ENCODE measurements at places on chromosomes 13 and 19.

DNA sequence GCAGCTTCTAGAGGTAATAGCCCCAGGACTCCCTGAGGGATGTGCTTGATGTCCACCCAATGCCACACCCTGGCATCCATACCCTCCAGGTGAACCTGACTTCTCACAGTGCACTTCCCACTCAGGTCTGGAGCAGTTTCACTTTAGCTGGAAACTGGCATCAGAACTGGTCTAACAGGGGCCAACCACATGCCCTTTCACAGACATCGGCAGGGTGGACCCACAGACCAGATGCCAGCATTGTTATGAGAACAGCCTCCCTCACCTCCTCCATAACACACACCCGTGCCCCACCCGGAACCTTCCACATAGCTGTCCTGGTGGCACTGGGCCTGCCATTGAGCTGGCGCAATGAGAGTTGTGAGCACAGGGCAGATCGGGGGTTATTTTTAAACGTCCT is 77.4 kb upstream of the GPR12 start:
- no peak for DNase-seq

DNA sequence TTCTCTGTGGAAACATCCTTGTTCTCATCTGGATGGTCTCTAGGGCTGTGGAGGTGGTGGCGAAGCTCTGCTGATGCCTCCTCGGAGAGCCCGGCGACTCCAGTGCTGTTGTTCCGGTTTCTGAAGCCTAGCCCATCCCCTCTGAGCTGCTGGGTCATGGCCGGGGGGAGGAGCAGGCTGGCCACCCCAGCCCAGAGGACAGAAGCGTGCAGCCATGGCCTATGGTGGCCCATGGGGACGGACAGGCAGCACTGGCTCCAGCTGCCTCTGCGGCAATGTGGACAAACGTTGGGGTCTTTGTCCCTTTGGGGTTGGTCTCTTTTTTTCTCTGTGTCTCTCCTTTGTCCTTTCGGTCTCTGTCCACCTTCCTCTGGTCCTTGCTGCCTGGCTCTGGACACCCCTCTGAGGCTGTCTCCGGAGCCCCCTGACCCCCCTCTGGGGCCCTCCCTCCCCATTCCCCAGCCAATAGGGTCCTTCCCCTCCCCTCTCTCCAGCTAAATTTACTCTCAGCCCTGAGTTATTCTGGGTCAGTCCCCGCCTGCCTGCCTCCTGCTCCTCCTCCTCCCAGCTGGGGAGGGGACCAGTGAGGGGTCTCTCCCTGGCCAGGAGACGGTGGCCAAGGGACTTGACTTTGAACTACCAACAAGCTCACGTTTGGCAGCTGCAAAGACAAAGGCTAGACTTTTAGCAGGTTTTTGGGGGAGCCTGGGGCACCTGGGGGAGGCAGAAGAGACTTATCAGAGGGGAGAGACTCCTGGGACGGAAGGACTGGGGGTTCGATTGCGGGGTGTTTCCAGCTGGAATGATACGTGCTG is at the start of gene HRC:
Gene HRC (minus strand): TSS at position 392 of the 815 bp plus-strand sequence. CDS start 159 bp downstream, at position 233.
- no peak for DNase-seq

DNA sequence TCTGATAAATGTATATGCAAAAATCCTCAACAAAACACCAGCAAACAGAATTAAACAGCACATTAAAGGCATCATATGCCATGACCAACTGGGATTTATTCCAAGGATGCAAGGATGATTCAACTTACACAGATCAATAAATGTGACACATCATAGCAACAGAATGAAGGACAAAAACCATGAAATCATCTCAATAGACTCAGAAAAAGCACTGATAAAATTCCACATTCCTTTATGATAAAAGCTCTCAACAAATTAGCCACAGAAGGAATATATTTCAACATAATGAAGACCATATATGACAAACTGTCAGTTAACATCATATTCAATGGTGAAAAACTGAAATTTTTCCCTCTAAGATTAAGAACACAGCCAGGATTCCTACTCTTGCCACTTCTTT is 691.6 kb downstream of the DIAPH3 start:
- DNase-seq = no peak

GRCh38 chr19:6185835-6186834 is 50.7 kb downstream of the ACSBG2 start:
- DNase-seq = no peak

GRCh38 chr19:58227964-58228584 is 640 bp upstream of the ZNF544 start:
- DNase-seq = no peak

DNA sequence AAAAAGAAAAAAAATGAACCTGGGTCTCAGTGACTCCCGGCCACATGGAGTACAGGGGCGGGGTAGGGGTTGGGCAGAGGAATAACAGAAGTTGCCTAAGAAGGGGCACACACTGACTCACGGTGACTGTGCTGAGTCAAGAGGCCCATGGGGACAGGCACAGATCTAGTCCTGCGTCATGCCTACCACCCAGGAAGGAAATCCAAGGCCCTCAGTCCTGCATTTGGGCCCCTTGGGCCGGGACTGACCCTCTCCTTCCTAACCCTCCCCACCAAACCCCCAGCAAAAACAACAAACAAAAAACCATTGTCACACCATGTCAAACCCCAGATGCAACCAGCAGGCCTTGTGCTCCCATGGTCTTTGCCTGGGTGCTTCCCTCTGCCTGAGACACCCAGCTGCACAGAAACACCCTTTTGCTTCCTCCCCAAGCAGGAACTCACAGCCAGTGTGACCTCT is 9.6 kb upstream of the NOTCH3 start:
- DNase-seq = no peak

DNA sequence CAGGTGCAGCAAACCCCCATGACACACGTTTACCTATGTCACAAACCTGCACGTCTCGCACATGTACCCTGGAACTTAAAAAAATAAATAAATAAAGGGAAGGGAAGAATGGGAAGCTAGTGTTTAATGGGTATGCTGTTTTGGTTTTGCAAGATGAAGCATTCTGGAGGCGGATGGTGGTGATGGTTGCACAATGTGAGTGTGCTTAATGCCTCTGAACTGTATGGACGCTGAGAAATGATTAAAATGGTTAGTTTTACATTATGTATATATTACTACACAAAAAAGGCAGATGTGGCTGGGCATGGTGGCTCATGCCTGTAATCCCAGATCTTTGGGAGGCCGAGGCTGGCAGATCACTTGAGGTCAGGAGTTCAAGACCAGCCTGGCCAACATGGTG is 17.8 kb downstream of the NFILZ start:
- no peak for DNase-seq

DNA sequence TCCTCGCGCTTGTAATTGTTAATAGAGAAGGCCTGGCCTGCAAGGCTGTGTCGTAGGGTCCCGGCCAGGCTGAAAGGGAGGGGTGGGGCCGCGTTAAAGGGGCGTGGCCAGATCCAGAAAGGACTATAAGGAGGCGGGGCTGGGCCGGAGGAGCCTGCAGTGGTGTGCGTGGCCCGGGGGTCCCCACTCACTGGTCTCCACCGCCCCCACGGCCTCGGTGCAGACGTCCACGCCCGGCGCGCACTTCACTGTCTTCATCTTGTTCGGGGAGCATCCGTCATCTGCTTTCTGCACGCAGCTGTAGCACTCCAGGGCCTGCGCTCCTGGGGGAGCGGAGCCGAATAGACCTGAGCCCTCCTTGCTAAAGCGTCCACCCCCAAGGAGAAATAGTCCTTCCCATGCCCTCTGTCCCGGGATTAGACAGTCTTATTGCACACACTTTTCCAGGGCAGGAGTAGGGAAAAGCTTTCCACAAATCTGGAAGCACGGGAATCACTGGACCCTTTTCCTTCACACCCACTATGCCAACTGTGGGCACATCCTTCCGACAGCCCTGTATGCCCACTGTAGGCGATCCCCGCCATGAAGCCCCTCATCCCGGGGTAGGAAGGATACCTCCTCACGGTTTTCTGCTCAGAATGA is 1.2 kb downstream of the LYPD3 start:
- DNase-seq = no peak

DNA sequence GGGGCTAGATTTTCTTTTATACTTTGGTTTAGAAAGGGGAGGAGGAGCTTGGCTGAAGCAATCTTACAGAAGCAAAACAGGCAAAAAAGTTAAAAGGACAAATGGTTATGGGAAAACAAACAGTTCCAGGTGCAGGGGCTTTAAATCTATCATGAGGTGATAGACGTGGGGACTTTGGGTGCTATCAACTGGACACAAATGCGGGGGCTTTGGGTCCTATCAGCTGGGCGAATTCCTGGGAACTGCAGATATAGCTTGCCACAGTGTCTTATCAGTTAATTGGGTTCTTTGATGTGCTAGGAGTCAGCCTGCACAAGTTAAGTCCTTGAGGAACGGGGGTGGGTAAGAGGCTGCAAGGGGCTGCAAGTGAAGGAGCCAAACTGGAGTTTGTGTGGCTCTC is 260.6 kb downstream of the TUBA3C start:
- no peak for DNase-seq

DNA sequence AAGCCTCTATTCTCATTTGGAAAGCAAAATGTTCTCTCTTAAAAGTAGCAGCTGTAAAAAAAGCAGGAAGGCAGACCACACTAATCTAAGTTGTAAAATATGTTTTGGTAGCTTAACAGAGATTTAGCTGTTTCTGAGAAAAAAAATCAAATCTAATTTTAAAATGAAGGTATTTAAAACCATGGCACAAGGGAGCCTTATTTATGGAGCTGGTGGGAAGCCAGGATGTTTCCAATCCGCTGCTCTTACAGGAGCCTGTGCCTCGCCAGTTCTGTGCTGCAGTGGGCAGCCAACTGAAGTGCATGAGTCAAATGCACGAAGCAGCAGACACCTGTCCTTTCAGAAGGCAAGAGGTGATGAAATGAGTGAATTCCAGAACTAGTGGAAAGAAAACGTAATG is 28.2 kb downstream of the GPC6 start:
- no peak for DNase-seq

DNA sequence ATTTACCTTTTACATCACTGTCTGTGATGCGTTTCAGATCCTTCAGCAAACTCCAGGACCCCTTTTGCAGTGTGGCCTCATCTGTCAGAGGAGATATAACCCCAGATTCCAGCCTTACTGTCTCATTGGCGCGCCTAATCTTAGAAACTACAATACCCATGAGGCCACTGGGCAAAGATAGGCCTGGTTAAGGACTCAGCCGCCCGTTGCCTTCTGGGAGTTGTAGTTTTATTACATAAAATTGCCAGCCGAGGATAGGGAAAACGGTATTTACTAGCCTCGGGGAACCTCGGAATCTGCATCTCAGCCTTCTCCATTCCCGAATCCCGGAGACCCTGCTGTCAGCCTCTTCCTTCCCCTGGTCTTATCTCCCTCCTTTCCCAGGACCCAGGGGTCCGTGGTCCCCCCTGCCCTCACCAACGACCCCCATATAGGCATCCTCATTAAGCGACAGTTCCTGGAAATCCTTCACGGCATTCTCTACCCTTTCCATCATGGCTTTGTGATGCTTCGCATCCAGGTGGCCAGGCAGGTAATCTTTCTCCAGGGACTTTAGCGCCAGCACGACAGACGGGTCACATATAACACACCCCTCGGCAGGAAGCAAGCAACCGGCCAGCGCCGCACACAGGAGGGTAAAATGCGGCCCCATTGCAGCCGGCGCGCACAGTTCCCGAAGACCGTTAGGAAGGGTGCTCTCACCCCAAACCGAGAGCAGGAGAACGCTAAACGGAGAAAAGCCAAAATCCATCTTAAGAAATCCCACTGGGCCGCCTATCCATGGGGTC is 1.3 kb downstream of the IZUMO1 start:
- no peak for DNase-seq

GRCh38 chr13:64753233-64754000 is 2476.7 kb downstream of the PCDH9 start:
- DNase-seq = no peak

DNA sequence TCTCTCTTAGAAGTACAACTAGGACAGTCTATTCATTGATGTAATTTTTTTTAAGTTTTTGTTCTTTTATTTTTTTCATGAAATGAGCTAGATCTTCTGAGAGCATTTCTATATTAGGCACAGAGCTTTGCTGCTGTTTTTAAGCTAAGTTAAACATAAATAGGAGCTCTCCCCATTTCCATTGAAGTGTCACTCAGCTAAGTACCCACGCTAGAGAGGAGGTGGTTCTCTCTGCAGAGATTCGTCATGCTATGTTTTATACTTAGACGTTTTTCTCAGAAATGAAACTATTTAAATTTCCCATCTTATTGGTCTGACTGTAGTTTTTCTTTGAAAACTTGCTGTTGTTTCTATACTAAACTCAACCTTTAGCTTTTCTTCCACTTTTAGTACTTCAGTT is 271.5 kb downstream of the PCDH9 start:
- no peak for DNase-seq
